Pulmonary artery endothelial cell (primary cell): ENCODE measurements at places on chromosomes 1 and 21.

DNA sequence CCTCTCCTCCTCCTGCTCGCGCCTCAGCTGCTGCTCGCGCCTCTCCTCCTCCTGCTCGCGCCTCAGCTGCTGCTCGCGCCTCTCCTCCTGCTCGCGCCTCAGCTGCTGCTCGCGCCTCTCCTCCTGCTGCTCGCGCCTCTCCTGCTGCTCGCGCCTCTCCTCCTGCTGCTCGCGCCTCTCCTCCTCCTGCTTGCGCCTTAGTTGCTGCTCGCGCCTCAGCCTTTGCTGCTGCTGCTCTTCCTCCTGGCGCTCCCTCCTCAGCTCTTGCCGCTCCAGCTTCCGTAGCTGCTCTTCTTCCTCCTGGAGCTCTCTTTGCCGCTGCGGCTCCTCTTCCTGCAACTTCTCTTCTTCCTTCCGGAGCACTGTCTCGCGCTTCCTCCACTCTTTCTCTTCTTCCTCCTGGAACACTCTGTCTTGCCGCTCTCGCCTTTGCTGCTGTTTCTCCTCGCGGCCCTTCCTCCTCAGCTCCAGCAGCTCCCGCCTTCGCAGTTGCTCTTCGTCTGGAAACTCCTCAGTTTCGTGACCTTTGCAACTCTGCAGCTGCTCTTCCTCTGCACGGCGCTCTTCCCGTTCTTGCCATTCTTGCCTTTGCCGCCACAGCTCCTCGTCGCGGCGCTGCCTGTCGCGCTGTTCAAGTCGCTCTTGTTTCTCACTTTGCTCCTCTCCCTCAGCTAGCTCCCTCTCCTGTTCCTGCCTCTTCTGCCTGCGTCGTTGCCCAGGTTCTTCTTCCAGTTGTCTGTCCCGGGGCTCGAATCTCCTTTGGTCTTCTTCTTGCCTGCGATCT lies 3.0 kb downstream of the TCHH start:
- no peak for DNase-seq

DNA sequence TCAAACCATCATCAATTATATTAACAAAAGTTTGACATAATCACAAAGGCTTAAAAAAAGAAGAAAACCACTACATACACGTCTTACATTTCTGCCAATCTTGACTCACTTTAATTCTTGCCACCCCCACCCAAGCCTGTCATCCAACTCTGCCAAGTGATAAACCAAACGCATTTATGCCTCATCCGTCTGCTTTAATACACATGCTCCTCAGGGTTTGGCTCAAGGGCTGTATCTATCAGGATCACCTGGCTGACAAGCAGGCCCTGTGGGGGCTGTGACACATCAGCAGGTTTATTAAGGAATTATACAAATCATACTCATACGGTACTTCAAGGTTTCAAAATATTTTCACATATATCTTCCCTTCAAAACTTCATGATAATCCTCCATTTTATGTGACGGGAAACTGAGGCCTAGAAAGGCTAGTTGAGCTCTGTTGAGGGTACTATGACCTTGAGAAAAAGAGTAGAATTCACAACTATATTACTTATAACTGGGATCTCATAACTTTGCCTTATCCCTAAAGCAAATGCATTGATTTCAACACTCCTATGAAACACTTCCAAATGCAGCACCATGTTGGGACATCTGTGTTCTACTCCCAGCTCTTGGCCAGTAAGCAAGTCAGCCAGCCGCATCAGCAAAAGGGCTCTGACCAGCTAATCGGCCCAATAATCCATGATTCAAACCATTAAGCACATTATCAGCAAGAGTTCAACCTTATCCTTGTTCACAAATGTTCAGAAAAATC lies 8.7 kb downstream of the SORT1 start:
- no peak for DNase-seq

- DNase-seq, result no peak
Measured at GRCh38 chr1:102586022-102586421, 522.3 kb downstream of the COL11A1 start.

- DNase-seq, result no peak
Measured at GRCh38 chr1:172514108-172514507, 18.8 kb upstream of the SUCO start.

DNA sequence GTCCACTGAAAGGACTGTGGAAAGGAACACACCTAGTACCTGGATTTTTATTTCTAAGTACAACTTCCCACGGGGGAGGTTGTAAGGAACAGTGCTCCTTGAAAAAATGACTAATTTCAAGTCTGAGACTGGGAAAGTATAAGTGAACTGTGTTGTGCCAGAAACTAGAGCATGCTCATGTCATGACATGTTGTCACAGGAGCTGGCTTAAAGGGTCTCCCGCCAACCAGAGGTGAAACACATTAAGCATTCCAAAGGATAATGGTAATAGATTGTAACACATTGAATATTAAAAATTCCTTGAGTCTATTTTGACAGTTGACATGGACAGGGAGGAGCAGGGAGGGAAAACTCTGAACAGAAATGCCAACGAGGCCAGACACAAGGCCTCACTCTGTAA lies 6.3 kb downstream of the ATP2B4 start:
- no peak for DNase-seq

- no peak for DNase-seq
Measured at GRCh38 chr1:229272164-229273158, 1.6 kb downstream of the RAB4A start.

GRCh38 chr1:234605983-234606783 lies 3.8 kb downstream of the IRF2BP2 start:
- no peak for DNase-seq

- peak; percentile 82 for DNase-seq
Measured at GRCh38 chr1:186404454-186405051, 28.9 kb downstream of the ODR4 start.

GRCh38 chr1:17672226-17672625 lies 82.9 kb upstream of the ACTL8 start:
- DNase-seq, result no peak

- no peak for DNase-seq
Measured at GRCh38 chr21:38439426-38439825, 58.9 kb downstream of the ERG start.

GRCh38 chr1:62346886-62347285 lies 27.7 kb upstream of the KANK4 start:
- DNase-seq, result no peak

- DNase-seq, result no peak
Measured at GRCh38 chr1:112674440-112674985, at the start of gene MOV10. TSS of gene MOV10 (plus strand) at chr1:112674659. CDS start at chr1:112674913, 254 bp downstream.

DNA sequence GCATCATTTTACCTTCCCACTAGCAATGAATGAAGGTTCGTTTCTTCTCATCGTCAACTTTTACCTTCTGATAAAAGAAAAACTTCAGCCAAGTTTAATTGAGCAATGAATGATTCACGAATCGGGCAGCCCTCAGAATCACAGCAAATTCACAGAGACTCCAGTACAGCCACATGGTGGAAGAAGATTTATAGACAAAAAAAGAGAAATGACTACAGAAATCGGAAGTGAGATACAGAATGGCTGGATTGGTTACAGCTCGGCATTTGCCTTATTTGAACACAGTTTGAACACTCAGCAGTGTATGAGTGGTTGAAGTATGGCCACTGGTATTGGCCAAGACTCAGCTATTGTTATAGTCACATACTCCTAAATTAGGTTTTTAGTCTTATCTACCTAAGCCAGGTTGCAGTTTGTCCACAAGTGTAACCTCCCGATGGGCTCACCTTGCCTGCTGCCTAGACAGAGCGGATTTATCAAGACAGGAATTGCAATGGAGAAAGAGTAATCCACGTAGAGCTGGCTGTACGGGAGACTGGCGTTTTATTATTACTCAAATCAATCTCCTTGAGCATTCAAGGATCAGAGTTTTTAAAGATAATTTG lies 15.3 kb downstream of the AK4 start:
- DNase-seq, result no peak

DNA sequence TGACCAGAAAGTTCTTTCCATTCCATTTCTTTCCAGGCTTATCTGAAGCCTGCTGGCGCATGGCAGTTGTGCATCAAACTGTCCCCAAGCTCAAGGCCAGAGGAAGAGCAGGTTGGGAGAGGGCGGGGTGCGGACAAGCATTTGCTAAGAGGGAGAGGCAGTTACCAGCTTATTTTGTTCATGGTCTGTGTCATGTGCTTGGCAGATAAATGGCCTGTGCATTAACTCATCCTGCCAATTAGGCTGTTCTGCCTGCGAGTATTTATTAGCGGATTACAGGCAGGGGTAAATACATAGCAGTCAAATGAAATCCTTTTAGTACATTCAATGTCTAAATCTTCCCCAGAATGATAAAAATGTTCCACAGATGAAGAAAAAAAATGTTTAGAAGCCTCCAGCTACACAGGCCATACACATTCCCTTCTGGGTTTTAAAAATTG lies 48.9 kb upstream of the B3GALNT2 start:
- DNase-seq, result no peak

DNA sequence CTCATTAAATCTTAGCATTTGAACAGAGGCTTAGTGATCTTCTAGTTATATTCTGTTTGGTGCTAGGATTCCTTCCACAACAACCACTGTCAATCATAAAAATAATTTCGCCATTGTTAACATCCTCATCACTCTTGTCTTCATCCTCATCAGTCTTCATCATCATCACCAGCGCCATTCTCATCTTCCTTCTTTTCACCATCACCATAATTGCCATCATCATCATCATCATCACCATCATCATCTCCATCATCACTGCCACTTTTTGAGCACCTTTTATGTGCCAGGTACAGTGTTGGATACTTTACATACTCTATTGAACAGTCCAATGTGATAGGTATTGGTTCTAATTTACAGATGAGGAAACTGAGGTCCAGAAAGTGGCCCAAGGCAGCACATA lies 245.7 kb downstream of the PTPRU start:
- DNase-seq, result no peak

DNA sequence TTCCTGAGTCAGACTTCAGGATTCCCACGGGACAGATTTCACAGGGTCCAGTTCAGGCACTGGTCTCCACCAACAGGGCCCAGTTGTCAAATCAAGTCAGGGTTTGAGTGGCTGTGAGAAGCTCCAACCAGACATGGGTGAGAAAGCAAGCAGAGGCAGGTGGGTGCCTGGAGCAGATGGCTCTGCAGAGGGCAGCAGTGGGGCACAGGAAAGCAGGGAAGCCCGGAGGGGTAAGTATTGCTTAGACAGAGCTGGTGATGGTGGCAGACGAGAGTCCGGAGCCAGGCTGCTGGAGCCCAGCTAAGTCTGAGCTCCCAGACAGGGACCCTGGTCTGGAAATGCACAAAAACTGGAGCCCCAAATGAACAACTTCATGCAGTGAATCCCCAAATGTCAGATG lies 40.4 kb downstream of the RIMS3 start:
- no peak for DNase-seq

DNA sequence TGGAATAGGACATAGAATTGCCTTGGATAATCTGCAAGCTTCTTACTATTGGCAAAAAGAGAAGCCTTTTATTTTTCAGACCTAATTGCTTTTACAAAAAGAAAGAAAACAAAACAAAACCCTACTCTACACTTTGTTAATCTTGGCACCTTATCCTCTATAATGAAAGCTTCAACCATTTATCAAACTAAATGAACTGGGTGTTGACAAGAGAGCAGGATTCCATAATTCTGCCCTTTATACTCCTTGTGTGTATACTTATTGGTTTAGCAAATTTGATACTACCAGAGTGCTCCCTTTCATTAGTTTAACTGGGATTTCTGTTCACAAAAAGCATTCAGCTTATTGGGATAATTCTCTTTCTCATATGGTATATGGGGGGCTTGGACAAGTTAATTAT lies 3.0 kb upstream of the TMCC2 start:
- no peak for DNase-seq

- no peak for DNase-seq
Measured at GRCh38 chr1:150615346-150616201, 13.8 kb downstream of the ENSA start.

DNA sequence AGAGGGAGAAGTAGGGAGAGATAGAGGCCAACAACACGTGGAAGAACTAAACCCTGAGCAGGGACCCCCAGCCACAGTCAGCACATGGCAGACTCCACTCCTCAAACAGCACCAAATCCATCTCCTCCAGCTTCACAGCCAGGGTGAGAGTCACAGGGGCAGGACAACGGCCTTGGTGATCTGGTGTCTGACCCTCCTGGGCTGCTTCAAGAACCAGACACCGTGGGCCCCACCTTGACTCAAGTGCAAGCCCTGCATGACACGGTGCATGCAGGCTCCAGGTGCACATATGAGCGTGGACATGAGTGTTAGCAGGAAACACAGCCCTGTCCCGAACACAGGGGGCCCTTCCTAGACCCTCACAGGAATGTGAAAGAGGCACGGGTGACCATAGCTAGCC lies 21.9 kb downstream of the S100A7 start:
- DNase-seq, result no peak

DNA sequence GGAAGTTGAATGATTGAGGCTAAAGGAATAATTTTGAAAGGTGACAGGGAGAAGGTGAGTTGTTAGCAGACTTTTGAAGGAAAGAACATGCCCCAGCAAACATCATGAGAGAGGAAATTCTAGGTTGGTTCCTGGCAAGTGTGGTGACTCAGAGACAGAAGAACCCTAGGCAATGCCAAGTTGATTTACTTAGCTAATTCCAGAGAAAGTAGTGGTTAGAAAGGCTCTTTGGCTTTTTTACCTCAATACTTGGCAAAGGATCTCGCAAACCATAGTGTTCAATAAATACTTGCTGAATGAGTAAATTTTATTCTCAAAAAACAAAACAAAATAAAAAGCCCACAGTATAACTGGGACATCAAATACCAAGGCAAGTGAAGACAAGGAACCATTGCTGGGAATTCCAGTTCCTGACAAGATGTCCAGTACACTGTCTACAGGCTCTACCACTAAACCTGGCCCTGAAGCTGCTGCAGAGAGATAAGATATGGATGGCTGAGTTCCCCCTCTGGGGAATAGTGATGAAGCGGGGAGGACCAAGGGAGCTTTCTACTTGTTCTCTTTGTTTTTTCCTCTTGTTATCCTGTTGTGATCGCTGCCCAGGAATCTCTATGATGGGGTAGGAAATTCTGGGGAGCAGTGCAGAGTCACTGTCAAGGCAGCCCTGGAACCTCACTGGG lies 48.2 kb downstream of the IL12RB2 start:
- DNase-seq, result no peak

- DNase-seq, result no peak
Measured at GRCh38 chr1:231201979-231202633, 38.9 kb upstream of the GNPAT start.

- DNase-seq, result no peak
Measured at GRCh38 chr21:45255381-45256020, 32.2 kb downstream of the POFUT2 start.

GRCh38 chr1:245404527-245404926 lies 249.7 kb downstream of the KIF26B start:
- DNase-seq, result no peak

DNA sequence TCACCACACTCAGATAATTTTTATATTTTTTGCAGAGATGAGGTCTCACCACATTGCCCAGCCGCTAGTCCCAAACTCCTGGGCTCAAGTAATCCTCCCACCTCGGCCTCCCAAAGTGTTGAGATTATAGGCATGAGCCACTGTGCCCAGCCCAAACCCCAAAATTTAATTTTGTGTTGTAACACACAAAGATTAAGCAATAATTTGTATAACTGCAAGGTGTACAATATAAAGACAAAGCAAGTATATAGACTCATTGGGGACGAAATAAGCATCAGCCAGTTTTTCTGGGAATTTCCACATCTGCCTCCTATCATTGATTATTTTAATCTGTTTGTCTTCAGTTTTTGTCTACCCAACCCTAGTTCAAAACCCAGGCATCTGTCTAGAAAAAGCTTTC lies 42.7 kb downstream of the ST7L start:
- DNase-seq, result no peak

GRCh38 chr1:232223183-232223708 lies 406.7 kb downstream of the SIPA1L2 start:
- DNase-seq, result no peak

- DNase-seq, result no peak
Measured at GRCh38 chr1:101004061-101004460, 21.5 kb downstream of the DPH5 start.

GRCh38 chr1:227541796-227542152 lies 21.6 kb upstream of the ZNF678 start:
- no peak for DNase-seq
